ENCODE measurements at places on chromosomes 6 and 20.

DNA sequence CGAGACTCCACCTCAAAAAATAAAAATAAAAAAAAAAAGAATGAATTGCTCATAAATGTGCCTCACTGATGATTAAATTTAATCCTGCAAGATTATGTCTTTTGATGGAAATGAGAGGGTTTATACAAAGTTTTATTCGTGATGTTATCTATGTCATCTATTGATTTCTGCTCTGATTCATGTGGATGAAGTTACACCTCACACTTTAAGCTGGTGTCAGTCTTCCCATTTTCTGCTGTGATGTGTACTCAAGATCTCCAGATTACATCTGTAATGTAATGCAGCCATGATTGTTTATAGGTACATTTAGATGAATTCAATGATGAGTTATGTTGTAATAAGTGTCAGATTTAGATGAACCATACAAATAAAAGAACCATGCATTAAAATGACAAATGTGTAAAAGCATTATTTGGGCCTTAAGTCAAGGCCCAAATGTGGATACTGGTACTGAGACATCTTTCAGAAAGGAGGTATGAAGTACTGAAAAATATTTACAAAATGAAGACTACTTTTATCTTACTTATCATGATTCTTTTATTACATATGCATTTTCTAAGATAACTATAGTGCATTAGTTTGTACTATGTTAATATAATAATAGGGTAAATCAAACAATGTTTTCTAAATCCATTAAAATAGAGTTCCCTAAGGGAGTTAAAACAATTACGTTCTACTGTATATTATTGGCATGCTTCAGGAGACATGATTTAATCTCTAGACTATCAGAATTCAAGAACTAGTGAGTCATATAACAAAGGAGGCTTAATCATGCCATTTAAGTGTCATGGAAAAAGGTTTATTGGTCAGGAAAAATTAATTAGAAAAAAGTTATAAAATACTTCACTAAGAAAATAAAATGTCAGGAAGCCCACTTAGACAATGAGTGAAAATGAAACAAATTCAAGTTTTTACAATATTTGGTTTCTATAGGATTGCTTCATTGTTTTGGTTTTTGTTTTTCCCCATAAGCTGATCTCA lies 34.5 kb downstream of the HCRTR2 start:
- DNase-seq = no peak

GRCh38 chr6:2859185-2859700 lies 17.6 kb upstream of the SERPINB1 start:
- DNase-seq = no peak

DNA sequence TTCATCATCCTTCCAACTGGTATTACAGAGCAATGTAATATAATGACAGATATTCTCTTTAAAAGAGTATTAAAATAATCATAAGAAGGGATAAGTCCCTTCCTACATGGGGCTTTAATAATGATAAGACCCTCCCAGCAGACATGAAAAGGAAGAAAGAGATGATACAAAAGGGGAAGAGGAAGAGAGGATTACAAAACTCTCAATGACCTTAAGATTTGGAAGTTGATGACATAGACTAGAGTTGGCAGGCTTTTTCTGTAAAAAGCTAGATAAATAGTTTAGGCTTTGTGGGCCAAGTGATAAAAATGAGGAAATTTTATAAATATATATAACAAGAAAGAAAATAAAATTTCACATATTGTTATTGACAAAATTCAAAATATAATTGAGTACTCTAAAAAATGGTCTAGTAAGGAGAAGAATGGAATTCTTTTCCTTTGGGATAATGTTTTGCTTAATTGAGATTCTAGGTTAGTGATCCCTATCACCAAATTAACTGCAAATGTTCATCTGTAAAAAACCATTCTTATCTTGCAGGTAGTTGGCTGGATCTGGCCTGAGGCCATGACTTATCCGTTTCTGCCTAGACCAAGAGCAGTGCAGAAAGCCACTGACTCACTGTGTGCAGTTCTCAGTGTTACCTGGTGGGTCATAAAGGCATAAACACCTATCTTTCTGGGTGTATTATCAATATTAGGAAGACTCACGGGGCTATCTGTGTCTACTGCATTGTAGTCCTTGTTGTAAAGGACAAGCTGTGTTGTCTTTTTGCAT lies 11.0 kb downstream of the RIPOR2 start:
- no peak for DNase-seq

GRCh38 chr6:4311976-4312860 lies 176.8 kb upstream of the ECI2 start:
- no peak for DNase-seq

DNA sequence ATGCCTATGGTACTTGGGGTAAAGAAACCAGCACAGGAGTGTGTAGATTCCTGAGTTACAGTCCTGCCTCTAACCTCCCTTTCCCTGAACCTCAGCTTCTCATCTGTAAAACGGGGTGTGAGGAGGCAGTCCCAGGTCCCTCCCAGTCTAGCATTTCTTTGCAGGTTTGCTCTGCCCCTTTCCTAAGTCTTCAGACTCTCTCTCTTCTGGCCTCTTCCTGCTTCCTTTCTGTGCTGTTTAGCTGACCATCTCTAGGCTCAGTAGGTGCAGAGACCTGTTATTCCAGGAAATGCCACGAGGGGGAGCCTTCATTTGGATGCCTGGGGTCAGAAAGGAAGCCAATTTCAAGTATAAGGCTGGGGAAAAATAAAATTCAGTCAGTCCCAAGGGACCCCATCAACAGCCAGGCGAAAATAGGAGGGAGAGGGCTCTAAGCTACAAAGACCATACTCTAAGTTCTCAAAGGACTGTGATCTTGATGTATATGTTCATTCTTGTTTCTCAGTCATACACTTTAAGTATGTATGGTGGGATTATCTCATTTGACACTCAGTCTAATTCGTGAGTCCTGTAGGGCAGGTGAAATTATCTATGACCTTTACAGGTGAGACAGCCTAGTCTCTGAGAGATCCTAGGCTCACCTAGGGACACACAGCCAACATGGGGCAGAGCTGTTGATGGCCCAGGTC lies 89.1 kb downstream of the NCR2 start:
- no peak for DNase-seq

DNA sequence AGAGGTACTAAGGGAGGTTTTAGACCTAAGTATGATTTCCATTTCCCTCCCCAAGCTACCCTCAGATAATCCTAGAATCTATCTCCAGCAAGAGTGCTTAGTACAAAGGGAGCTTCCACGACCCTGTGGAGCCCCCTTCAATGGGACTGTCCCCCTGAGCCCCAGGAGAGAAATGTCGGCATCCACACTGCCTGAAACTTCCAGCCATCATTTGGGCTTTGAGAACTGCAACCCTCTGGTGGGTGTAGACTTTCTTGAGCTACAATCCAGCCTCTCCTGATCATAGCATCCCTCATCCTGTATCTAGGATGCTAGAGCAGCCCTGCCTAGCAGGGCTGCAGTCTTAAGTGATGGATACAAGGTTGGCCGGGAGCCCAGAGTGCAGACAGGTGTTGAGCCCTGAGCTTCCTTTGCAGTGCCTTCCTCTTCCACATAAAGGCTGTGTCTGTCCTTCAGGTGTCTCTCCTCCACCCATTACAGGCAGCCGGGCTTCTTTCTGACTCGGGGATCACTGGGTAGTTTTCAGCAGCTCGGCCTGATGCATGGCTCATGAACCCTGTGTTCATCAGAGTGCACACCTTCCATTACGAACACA lies 424.5 kb downstream of the PREX1 start:
- DNase-seq = no peak

DNA sequence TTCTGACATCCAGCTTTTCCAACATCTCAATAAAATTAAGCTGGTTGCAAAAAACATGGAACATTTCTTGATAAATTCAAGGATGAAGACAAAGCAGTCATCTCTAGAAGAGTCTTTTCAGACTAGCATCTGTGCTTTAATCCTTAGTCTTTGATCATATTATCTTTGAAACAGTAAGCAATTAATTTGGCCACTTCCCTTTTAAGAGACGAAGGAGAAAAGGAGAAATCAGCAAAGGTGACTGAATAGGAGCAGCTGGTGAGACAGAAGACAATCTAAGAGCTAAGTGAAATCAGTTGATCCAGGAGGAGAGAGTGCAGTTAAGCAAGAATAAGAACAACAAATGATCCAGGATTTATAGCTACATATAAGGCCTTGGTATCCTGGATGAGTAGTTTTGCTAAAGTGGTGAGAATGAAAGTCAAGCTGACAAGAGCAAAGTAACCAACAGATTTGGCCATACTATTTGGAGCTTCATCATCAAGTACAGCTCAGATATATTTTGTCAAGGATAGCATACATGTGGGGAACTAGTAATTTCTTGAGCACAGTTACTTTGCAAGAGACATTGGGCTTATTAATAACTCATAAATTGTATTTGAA lies 215.5 kb downstream of the ADGB start:
- DNase-seq = no peak

DNA sequence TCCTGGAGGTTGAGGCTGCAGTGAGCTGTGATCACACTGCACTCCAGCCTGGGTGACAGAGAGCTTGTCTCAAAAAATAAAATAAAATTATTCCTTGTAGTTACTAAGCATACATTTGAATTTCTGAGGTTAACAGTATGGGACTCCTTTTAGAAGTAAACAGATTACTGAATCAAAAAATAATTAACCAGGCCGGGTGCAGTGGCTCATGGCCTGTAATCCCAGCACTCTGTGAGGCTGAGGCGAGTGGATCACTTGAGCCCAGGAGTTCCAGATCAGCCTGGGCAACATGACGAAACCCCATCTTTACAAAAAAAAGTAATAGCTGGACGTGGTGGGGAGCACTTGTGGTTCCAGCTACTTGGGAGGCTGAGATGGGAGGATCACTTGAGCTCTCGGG lies 22.1 kb upstream of the EEF1A1 start:
- no peak for DNase-seq

GRCh38 chr6:90356012-90356421 lies 59.4 kb upstream of the BACH2 start:
- no peak for DNase-seq
